ENCODE measurements at places on chromosomes 3 and 15.

DNA sequence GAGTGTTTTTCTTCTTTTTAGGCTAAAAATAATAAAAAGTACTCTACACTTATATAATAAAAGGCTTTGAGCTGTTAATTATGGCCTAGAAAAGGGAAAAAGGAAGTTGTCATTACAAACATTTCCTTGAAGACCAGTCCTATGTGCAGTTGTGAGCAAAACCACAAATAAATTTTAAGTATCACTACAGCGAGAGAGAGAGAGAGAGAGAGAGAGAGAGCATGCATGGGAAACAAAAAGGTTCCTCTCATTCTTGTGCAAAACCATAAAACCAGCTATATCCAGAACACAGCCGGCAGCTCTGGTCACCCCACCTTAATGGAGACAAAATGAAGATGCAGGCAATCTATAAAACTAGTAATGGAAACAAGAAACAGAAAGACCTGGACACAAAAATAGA is 33.6 kb downstream of the HEG1 start:
- DNase-seq, result no peak

- DNase-seq, result peak; percentile 33
Measured at GRCh38 chr3:9067352-9067975, 104.2 kb upstream of the RAD18 start.

GRCh38 chr15:91967935-91968606 is 114.6 kb downstream of the SLCO3A1 start:
- DNase-seq, result no peak

DNA sequence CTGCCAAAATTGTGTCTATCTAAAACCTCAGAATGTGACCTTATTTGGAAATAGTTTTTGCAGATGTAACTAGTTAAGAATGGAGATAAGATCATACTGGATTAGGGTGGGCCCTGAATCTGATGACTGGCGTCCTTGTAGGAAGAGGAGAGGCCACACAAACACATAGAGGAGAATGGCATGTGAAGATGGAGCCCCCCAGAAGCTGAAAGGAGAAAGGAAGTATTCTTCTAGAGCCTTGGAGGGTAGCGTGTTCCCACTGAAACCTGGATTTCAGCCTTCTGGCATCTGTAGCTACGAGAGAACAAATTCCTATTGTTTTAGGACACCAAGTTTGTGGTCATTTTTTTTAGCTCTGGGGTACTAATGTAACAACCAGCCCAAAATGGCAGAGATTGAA is 423.0 kb upstream of the TPM1 start:
- no peak for DNase-seq

- DNase-seq, result no peak
Measured at GRCh38 chr3:158094235-158095110, 11.7 kb downstream of the SHOX2 start.

DNA sequence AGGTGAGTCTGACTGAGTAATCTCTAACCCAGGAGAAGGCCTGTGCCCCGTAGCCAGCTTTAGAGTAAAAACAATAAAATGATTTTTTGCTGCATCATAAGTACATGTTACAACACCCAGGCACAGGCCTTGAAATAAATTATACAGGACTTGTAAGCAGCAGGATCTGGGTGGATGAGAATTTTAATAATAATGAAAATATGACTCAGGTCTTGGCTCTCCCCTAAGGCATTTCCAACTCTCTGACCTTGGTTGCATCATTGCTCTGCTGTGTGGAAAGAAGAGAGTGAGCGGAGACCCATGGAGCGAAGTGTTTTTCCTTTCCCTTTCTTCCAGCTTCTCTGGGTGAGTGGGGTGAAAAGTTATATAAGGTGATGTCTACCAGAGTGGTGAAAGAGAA is 44.6 kb downstream of the EOMES start:
- no peak for DNase-seq

- no peak for DNase-seq
Measured at GRCh38 chr15:40550341-40551037, 14.4 kb downstream of the CCDC32 start.

- DNase-seq, result no peak
Measured at GRCh38 chr3:197394464-197395321, 96.3 kb upstream of the DLG1 start.

Data from D721Med (cell line).